ENCODE measurements at places on chromosomes 1 and 21.

GRCh38 chr1:36705629-36706028 is 222.9 kb upstream of the CSF3R start:
- DNase-seq = no peak

DNA sequence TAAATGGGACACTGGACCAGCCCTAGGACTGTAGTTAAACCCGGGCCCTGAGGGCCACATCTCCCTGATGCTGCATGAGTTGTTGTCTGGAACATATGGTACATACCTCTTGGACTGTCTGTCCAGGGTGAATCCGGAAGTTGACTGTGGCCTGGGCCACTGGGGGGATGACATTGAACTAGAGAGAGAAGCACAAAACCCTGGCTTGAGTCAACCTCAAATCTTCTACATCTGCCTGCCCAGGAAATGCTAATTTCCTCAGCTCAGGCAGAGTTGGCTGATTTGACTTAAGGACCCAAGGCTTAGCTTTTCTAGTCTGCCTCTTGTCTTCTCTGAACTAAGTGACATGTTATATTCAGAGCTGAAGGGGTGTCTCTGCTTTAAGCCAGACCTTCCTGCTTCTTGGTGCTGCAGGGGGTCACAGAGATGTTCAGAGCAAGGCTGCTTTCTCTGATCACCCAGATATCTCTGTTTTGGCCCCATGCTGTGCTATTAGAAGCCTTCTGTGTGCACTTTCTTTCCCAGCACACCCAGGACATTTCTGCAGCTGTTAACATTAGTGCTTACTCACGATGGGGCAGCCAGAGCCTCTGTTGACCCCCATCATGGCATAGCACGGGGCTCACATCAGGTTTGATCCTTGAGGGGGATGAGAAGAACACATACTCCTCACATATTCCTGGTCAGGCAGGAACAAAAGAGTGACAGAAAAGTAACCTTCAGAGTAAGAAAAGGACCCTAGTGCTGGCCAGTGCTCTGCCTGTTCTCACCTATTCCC is 9.6 kb downstream of the PM20D1 start:
- DNase-seq = no peak

- no peak for DNase-seq
Measured at GRCh38 chr1:176073524-176074157, 133.4 kb downstream of the COP1 start.

DNA sequence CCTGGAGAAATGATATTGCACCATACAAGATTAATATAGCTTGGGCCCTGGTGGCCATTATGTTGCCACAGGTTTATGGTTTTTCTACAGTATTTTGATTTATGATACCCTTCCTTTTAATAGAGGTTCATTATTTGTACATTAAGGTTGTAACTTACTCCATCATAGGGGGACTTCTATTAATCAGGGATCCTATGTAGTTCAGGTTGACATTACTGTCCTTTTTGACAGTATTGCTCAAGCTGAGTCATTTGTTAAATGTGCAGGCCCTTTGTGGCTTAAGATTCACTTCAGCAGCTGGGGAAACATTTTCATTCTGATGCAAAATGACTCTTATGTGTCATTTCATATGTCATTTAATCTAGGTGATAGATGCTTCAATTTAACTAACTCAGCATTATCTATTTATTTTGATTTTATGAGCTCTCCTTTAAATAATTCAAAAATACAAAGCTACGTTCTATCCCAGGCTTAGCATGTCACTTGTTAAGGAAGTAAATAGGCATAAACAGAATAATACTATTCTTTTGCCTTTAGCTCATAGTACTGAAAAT is 686.9 kb upstream of the NCAM2 start:
- DNase-seq = no peak

DNA sequence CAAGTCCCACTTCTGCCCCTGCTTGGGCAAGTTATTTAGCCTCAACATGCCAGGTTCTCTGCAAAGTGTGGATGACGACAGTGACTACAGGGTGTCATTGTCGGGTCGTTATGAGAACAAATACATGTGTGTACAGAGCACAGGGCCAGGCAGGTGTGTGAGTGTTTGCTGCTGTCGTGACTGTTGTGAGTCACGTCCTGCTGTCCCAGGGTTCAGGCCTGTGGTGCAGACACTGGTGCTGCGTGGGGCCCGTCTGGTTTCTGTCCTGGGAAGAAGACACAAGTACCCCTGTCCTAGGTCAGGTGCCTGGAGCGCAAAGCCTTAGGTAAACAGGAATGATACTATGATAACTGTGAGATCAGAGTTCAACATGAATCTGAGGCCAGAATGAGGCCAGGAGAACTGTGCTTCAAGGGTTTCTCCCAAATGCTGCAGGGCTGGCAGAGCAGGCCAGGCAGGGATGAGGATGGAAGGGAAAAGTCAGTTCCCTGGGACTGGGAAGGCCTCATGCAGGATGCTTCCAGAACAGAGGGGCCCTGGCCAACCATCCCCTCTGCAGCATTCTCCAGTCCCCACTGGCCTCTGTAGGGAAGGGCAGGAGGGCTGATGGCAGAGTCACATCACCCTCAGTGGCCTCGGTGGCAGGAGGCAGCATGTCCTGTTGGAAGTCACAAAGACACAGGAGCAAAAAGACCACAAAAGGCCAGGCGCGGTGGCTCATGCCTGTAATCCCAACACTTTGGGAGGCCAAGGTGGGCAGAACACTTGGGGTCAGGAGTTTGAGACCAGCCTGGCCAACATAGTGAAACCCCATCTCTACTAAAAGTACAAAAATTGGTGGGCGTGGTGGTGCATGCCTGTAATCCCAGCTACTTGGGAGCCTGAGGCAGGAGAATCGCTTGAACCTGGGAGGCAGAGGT is 15.7 kb downstream of the GPR157 start:
- DNase-seq = no peak
